ENCODE measurements at places on chromosomes 1 and 21. TPM values are rescaled to one million over a fixed set of nuclear protein-coding genes. Genes with fewer than 3 reads are reported as not detected.

Gene RAB42
- 1.9 TPM for total RNA-seq

Gene HSF2BP
- 0.49 TPM for total RNA-seq

Gene EPHA2
- total RNA-seq: 53.4 TPM

Gene UBAP2L
- total RNA-seq: 52.8 TPM

Gene PWP2
- total RNA-seq: 1.9 TPM

Gene OR2AK2
- total RNA-seq: not detected

Gene PDE9A
- total RNA-seq: not detected

Gene TNFRSF4
- total RNA-seq: not detected

- no peak for DNase-seq
These were observed 6.8 kb downstream of the SCYL3 start for GRCh38 chr1:169886931-169887330.

DNA sequence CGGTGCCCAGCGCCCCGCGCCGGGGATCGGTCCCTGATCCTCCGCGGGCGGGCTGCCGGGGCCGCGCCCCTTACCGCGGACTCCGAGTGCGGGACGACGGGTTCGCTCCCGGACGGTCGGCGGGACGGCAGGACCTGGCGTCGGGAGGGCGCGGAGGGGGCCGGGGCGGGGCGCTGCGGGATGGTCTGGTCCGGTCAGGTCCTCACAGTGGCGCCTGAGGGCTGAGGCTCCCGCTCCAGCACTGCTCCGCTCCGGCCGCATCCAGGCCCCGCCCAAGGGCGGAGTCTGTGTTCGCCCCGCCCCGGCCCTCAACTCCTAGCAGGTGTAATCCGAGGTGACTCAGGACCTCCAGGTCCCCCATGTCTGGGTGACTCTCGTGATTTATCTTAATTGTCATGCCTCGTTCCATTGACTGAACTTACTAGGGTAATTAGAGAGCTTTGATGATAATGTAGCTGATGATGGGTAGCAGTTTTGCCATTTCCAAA, at the start of gene RAB3B:
RAB3B (minus strand) TSS at position 223 of the 488 bp plus-strand sequence. CDS start 13,583 bp downstream, outside the sequence.
- DNase-seq: peak; percentile 62

DNA sequence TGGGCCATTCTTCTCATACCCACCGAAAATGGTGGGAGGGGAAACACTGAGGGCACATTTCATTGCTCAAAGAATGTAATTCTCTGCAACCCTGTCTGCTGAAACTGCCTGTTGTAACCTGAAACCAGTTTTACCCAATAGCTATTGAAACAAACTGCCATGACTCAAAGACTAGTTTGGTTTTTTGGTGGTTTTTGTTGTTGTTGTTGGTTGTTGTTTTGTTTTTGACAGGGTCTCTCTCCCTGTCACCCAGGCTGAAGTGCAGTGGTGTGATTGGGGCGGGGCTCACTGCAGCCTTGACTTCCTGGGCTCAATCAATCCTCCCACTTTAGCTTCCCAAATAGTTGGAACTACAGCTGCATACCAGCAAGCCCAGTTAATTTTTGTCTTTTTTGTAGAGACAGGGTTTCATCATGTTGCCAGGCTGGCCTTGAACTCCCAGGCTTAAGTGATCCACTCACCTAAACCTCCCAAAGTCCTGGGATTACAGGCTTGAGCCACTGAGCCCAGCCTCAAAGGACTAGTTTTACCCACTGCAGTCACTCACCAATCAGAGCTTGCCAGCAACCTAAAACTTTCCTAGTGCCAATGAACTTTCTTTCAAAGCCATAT, 2.1 kb upstream of the IPP start:
- DNase-seq: peak; percentile 14

DNA sequence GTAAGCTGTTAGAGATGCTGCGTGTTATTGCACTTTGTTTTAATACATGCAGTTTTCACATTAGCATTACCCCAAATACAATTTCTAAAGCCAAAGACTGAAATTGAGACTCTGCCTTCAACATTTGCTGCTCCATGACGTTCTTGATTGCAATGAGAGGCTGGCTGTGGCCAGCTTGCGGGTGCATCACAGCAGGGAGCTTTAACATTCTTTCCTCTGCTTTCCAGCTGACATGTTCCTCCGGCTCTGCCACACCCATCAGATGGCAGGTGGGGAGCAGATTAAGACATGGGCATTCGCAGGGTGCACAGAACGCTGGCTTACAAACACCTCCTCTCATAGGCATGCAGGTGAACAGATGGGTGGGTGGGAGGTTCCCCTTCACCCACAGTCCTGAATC, 314.1 kb downstream of the DISC1 start:
- no peak for DNase-seq

DNA sequence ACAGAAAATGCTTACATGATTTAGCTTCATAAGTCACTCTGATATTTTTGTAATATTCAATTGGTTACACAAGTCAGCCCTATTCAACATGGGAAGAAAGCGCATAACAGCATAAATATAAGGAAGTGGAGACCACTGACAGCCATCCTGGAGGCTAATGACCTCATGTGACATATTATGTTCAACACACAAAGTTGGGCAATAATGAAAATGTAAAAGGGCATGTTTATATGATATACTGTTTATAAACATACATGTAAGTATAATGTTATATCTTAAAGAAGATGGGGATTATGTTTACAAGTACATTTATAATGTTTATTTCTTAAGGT, 30.2 kb downstream of the EVI5 start:
- no peak for DNase-seq

- no peak for DNase-seq
These were observed 65.2 kb upstream of the TINAGL1 start for GRCh38 chr1:31510853-31511789.

DNA sequence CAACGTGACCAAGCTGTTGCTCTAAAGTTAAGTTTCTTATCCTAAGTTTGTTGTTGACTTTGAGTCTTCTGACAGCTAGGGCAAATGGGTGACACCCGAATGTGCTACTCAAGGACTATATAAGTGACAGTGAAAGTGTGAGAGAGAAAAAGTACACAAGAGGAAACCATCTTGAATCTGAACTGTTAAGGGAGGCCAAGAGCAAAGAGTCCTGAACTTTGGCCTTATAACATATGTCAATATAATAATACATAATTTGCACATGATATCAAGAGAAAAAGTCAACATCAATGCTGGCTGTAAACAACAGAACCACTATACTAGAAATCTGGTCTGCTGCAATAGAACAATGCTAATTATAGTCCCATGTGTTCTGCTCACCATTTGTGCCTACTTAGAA, 29.5 kb downstream of the SYNJ1 start:
- DNase-seq: no peak

GRCh38 chr1:223393275-223394214, at the start of gene CCDC185:
Gene CCDC185, plus strand, starts transcription at chr1:223393415. Its CDS starts 61 bp downstream, at chr1:223393476.
- DNase-seq: no peak
